Activated CD4-positive, alpha-beta T cell treated with anti-CD3 and anti-CD28 coated beads for 1 hour (primary cell): ENCODE measurements at places on chromosomes 3 and 15.

GRCh38 chr3:69462022-69462825 is 76.3 kb upstream of the FRMD4B start:
- no peak for DNase-seq

GRCh38 chr15:80811781-80812315 is 32.7 kb downstream of the CEMIP start:
- DNase-seq = no peak

DNA sequence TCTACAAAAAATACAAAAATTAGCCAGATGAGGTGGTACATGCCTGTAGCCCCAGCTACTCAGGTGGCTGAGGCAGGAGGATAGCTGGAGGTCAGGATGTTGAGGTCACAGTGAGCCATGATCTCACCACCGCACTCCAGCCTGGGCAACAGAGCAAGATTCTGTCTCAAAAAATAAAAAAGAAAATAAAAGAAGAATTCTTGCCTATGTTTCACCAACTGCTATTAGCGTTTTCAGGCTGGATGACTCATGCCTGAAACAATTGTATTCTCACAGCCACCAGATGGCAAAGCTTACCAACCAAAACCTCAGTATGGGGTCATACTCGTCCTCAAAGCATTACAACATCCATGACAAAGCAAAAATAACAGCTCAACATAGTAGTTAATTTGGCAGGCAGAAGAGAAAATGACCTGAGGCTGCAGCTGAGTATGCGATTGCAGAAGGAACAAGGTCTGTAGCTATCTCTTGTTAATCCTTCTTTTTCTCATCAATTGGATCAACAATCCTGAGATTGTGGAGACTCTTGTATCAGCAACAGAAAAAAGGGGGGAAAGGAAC is 52.2 kb downstream of the TP53BP1 start:
- no peak for DNase-seq

GRCh38 chr15:69467636-69468035 is 15.0 kb downstream of the RPLP1 start:
- no peak for DNase-seq

- DNase-seq = no peak
Measured at GRCh38 chr3:197114007-197114406, 84.4 kb upstream of the MELTF start.

DNA sequence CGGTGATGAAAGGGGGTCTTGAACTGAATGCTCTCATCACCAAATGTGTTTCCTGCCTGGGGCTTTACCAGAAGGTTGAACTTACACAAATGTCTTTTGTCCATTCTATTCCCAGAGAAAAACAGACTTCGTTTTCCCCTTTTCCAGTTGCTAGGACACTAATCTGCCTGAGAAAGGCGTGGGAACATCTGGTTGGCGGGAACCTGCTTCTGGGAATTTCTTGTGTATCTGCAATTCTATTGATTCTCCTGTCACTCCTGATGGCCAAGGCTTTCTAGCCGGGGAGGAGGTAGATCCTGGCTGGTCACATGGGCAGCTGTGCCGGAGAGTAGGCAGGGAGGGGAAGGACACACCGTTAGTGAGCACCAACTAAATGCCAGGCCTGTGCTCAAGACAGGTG is 31.1 kb upstream of the CCDC174 start:
- DNase-seq = no peak

DNA sequence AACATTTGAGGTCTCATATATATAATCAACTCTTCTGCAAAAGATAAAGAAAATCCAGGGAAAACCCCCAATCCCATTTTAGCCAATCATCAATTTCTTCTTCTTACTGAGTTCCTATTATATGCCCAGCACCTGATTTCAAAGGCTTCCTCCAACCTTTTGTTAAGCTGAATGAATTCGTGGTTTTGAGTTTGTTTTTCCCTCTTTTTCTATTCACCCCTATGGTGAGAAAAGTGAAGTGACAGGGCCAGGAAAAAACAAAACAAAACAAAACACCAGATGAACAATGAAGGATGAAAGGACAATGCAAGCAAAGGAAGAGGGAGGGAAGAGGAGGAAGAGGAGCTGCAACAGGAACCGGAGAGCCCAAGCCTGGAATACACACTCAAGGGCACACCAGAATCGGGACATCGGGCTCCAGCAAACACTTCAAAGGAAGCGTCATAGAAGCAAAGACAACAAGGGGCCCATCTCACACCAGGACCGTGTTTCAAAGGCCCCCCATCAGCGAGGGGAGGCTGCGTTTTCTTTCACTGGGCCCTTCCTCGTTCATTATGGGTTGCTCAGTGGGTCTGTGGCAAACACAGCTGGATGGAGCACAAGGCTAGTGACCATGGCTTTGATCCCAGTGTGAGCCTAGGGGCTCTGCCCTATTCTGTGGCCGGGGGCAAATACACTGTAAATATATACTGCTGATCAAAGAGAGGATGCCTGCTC is 50.2 kb downstream of the VGLL4 start:
- no peak for DNase-seq

GRCh38 chr15:29092376-29093064 is 177.1 kb downstream of the NSMCE3 start:
- no peak for DNase-seq

DNA sequence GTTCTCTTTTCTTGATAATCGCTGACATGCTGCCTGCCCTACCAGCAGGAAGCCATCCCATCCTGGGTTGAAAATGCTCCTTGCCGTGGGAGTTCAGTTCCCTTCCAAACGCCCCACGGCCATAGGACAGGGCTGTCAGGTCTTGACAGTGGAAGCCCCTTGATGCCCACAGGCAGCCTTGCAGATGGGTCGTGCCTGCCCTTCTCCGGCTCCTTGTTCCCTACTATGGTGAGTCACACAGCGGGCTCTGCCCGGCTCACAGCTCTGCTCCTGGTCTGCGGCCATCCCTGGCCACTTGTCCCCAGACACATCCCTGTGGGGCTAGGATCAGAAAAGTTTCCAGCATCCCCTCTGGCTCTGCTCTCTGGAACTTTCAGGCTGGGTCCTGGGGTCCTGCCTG is 6.2 kb upstream of the APBA2 start:
- no peak for DNase-seq

DNA sequence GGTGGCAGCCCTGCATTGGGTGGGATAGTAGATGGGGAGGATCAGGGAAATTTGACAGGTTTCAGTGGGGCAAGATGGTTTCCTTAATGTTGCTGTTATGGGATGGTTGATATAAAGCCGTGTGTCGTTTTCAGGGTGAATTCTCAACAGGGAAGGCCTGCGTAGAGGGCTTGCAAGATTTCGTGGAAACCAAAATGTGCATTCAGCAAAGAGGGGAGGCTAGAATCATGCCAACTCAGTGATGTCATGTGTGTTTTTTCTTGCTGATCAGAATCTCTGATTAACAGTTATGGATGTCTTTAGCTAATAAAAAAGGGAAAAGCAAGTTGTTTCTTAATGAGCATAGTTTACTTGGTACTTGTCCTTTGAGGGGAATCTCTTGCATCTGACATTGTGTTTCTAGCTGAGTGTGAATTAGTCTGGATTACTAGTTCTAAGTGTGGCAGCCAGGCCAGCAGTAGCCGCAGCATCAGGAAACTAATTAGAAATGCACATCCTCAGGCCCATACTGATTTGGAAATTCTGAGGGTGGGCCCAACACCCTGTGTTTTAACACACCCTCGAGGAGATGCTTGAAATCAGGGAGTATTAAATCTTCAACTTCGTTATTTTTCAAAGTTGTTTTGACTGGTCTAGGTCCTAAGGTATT is 24.8 kb downstream of the MRAS start:
- no peak for DNase-seq

DNA sequence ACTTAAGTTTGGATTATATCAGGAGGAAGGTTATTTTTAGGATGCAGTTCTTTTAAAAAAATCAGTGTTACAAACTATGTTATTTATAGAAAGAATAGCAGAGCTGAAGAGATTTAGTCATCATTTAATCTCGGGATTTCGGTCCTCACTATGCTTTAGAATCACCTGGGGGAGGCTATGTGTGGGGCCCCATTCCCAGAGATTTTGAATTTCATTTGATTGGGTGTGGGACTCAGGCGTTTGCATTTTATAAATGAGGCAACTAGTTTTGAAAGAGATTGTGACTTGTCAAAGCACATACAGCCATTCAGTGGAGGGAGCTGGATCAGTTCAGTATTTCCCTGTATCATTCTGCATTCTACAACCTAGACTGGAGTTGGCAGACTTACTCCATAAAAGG is 36.8 kb downstream of the TFG start:
- DNase-seq = no peak

- DNase-seq = no peak
Measured at GRCh38 chr3:76436894-76437293, 603.0 kb upstream of the ROBO2 start.

- no peak for DNase-seq
Measured at GRCh38 chr3:184117636-184118035, 17.5 kb upstream of the EIF2B5 start.

- no peak for DNase-seq
Measured at GRCh38 chr3:37321377-37321781, 147.0 kb upstream of the LRRFIP2 start.

- no peak for DNase-seq
Measured at GRCh38 chr3:81024560-81024959, 736.9 kb downstream of the GBE1 start.

DNA sequence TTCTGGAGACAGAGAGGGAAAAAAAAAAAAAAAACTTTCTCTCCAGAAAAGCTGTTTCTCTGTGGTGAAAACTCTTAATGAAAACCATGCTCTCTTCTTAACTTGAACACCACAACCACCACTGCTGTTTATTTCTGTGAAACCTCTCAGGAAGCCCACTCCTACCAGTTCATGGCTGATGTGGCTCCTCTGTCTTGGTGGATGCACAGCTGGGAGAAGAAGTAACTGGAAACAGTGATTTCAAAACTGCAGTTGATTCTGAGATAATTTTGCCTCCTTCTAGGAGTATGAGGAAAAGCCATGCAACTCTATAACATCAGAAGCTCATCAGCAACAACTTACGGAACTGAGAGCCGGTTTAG is 40.2 kb upstream of the PYGO1 start:
- DNase-seq = no peak

DNA sequence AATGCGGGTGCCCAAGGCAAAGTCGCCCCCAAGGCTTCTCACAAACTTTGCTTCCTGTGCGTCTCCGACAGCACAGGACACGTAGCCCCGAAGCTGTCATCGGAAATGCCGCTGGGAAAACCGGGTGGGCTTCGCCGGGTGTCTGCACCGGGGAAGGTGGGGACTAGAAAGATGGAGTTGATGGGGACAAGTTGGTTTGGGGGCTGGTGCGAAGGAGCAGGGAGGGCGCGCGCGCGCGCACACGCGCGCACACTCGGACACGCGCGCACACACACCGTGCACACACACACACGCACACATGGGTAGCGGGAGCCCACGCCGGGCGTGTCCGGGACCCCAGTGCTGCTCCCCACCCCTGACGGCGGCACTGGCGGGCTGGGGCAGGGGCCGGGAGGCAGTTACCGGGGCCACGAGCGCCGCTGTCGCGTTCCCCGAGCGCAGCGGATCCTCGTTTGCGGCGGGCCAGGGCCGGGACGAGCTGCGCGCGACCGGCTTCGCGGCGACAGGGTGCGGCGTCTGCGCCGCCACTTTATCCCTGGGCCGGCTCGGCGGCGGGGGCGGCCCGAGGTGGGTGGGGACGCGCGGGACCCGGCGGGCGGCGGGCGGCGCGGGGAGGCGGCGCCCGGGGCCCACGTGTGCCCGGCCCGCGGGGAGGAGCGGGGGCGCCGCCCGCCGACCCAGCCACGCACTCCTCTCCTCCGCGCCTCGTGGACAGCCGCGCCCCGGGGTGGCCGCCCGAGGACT is 539 bp upstream of the MGLL start:
- no peak for DNase-seq

- DNase-seq = no peak
Measured at GRCh38 chr15:68584756-68585573, 6.2 kb downstream of the CORO2B start.

DNA sequence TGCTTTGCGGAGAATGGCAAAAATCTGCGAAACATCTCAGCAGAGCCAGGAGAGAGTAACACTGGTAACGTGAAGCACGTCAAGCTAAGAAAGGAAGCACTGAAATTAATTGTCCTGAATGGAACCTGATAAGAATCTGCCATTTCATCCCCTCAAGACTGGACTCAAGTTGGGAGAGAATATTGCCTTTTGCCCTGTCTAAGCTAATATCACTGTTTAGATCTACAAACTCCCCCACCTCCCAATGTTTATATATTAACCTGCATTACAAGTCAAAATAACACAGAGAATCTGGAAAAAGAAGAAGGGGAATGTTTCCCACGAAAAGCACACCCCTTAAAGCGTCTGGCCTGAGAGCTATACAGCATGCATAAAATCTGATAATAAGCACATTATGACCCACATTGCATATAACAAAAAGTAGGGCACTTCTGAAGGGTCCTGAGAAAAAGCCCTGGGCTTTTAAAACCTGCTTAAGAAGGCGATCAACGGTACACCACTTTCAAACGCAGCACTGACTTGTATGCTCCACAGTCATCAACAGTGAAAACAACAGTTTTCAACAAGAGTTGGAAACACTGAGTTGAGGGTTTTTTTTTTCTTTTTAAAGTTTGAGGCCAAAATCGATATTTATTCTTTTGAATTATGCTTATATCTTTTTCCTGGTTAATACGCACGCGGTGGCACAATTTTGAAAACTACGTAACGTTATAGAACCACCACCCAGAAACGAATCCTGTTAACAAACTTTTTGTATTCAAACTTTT is 1.4 kb upstream of the KAT2B start:
- DNase-seq = no peak
